NCI-H1694 (cell line): ENCODE measurements at places on chromosomes 6 and 20.

DNA sequence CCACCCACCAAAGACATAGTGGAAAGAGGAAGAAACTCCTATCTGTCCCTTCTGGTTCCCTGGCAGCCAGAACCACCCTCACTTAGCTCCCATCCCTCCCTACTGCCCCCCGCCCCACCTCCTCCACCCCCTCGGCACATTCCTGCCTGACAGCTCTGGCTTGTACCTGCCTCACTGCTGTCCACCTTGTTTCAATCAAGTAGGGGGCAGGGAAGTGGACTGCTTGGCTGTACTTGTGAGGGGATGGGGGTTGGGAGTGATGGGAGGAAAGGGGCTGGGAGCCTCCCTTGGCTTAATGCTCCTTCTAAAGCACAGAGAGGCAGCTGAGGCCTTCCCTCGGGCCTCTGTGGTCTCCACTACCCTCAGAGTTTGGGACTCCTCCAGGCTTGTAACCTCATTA is 22.1 kb upstream of the ZNF76 start:
- DNase-seq = no peak

DNA sequence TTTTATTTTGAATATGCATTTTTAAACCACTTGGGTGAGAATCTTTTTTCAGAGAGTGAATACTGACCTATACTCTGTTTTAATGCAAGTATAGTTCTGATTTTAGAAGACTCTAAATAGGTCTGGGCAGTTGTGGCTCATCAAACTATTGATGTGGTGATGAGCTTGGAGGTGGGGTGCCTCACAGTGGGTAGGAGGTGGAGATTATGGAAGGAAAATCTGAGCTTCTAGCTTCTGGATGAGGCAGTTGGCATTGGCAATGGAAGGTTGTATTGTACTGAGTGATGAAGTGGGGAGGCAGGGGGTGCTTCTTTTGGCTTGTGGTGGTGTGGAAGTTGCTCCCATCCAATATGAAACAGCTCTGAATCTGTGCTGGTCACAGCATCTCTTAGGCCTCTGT is 52.7 kb downstream of the VAPB start:
- no peak for DNase-seq

- no peak for DNase-seq
Measured at GRCh38 chr20:7993703-7994102, 25.9 kb downstream of the TMX4 start.

GRCh38 chr6:16020259-16020658 is 108.6 kb upstream of the MYLIP start:
- DNase-seq = no peak

DNA sequence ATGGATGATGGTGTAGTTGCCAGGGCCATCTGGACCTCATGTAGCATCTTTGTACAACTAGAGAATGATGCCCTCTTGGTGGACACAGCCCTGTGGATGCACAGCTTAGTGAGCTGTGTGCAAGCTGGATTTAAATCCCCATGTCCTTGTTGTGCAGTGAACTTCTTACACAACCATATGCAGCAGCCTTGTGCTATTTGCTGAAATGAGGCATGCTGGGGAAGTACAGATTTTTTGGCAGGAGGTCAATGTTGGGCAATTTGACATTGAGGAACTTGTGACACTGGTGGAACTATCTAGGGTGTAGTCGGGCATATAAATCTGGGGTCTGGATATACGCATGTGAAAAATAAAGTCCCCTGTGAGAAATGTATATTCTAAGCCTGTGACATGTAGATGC is 5.8 kb upstream of the CDC5L start:
- no peak for DNase-seq

DNA sequence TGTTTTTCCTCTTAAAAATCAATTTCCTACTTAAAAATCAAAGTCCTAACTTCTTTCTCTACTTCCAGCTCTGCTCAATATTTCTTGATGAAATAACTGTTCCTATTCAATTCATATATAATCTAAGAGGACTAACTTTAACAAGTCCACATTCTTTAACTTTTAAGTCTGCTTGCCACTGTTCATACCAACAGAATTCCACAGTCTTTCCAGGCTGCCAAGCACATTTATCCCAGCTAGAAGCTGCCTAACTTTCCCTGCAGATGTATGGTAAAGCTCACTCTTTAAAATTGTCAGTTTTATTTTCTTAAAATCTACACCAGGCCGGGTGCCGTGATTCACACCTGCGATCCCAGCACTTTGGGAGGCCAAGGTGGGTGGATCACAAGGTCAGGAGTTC is 11.5 kb downstream of the CALHM6 start:
- no peak for DNase-seq

DNA sequence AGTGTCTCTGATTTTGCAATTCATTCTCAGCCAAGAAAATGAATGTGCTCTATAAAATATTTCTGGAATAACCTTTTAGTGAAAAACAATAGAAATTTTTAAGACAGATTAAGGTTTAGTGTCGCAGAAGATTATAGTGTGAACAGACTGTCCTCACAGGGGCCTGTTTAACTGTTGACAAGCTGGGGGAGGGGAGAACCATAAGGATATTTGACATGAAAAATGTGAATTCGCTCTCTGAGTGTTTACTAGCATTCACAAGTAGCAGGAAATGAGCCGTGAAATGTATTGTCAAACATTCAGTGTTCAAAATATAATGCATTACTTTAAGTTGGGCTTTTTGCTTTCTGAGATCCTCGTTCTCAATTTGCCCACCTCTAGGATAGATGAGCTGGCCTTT is 134.8 kb upstream of the TSHZ2 start:
- DNase-seq = no peak

- no peak for DNase-seq
Measured at GRCh38 chr6:37689381-37689780, 8.3 kb downstream of the MDGA1 start.

GRCh38 chr6:83265384-83265783 is 72.2 kb downstream of the RWDD2A start:
- DNase-seq = no peak

- DNase-seq = no peak
Measured at GRCh38 chr6:168934660-168935627, 318.7 kb downstream of the THBS2 start.

- DNase-seq = no peak
Measured at GRCh38 chr6:11439017-11439420, 98.5 kb upstream of the TMEM170B start.

DNA sequence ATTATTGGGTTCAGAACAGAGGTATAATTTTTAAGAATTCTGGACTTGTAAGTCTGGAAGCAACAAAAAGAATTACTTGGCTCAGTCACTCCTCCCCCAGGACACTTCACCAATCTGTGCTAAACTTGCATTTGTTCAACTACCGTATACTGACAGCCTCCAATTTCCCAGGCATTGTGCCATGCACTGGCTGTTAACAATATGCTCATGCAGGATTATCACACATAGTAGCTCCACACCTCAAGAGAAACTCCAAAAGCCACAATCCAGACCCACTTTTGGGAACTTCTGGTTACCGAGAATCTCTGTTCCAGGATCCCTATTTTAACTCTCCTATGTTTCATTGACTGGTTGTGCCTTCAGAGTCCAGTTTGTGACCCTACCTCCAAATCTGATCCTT is 7.7 kb downstream of the ADGRF1 start:
- DNase-seq = no peak

- DNase-seq = no peak
Measured at GRCh38 chr20:46028772-46029371, at the start of gene SLC12A5. Gene SLC12A5 (plus strand): TSS chr20:46029215. CDS start chr20:46029345, 130 bp downstream.

- no peak for DNase-seq
Measured at GRCh38 chr20:48898896-48899530, 22.5 kb upstream of the ARFGEF2 start.

- DNase-seq = no peak
Measured at GRCh38 chr20:22699396-22699795, 115.0 kb upstream of the FOXA2 start.

- DNase-seq = no peak
Measured at GRCh38 chr6:14732844-14733757, 512.8 kb upstream of the JARID2 start.

DNA sequence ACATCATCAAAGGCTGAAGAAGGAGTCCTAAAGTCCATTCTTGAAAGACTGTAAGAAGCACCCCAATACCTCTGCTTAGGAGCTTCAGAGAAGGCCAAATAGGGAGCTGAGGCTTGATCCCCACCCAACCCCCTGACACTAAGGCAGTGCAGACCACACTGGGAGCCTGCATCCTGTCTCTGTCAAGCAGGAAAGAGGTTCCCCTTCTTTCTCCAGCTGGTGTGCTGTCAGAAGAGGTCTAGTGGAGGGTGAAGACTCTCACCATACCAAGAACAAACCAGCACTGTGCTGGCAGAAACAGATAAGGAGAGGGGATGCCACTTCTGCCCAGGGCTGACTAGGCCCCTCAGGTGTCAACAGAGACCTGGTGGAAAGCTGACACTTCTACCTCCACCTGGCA is 19.9 kb downstream of the GZF1 start:
- no peak for DNase-seq

DNA sequence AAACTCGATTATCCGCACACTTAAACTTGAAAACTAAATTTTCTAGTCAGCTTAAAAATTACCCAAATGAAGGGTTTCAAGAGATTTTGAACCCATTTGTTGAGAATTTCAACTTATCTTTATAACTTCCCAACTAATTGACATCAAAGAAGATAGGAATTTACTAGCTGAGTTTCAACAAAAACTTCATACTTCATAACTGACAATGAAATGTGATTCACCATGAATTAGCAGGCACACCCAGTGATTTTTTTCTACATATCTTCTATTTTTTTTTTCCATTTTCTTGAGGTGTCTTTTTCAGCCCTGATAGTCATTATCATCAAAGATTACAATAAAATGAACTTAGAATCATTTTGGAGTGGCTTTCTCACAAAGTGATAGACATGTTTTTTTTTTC is 26.7 kb downstream of the TNFAIP3 start:
- DNase-seq = no peak

GRCh38 chr6:112010328-112010727 is 43.6 kb upstream of the CCN6 start:
- no peak for DNase-seq

DNA sequence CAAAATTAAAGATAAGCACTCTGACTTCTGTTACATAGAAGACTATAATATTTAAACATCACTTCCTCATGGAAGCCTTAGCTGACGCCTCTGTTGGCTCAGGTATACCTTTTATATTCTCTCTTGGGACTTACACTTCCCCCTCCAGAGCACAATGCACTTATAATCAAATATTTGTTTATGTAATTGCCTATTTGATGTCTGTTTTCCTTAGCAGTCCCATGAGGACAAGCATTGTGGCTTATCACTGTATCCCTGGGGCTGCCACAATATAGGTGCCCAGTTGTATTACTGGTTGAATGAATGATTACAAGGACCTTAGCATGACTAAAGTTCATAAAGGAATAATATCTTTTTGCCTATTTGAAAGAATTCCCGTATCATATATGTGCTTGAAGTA is 186.7 kb upstream of the VGLL2 start:
- DNase-seq = no peak
